ENCODE measurements at places on chromosomes 7 and 10.

DNA sequence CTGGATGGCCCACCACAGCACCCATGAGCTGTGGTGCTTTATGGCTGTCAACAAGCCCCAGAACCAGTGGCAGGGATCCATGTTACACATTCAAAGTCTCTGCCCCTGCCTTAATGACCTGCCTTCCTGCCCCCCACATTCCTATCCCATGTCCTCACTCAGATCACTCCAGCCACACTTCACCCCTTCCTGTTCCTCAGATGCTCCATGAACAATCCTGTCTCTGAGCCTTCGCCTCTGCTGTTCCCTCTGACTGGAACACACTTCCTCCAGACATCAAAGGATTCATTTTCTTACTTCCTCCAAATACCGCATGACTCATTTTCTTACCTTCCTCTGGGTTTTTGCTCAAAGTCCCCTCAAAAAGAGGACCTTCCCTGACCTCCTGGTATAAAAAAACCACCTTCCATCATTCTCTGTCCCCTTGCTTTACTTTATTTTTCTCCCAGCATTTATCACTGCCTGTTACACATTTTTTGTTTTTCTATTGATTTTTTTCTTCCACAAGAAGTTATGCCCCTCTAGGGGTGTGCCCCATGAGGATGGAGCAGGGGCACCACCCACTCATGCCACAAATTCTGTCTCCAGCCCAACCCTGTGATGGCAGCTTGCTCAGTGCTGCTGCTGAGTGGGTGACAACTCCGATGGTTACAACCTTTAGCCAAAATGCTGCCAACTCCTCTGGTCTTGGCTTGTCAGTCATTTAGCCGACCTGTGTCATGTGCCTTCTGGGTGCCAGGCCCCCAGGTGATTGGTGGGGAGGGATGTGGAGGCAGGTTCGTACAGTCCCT, 18.2 kb downstream of the COL13A1 start:
- no peak for DNase-seq

DNA sequence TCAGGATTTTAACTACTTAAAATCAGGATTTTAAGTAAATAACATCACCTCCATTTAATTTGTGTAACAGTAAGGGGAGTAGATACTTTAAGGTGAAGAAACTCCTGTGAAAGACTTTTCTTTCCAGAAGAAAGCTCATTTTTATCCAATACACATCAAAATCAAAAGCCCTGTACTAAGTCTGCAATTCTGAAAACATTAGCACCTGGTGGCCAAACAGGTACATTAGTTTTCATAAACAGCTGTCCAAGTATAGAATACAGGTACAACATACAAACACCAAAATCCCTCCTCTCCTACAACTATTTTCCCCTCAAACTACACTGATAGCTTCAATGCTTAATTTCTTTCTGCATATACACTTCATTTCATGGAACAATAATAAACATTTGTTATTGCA, 22.9 kb downstream of the FAM3C start:
- peak; percentile 33 for DNase-seq

DNA sequence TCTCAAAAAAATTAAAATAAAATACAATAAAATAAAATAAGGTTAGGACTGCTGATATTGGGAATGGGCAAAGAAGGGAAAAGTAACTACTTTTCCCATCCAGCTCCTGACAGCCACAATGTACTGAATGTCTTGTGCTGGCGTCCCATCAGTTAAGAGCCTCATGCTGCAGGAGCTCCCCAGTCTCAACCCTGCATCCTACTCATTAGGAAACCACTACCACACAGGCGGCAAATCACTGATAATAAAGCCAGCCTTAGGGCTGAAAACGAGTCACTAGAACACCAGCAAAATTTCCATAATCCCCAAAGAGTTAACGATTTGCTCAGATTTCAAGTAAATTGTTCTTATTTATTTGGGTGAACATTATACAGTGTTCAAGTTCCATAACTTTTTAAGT, 4.3 kb downstream of the YWHAG start:
- no peak for DNase-seq

DNA sequence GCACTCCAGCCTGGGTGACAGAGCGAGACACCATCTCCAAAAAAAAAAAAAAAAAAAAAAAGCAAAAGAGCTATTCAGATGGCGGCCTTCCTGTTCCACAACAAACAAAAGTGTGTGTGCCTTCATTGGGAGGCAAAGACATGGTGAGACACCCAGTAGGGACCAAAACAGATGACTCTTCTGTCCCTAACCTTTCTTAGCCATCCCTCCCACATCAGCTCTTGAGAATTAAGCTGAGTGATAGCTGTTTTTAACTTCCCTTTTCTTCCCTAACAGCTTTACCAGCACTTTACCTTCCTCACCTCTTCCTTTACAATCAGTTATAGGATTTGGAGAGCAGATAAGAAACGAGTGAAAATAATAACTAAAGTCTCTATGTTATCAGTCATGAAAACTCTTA, 48.2 kb downstream of the ARMH3 start:
- DNase-seq: no peak

- DNase-seq: no peak
Observed at GRCh38 chr10:3361640-3362039, 189.1 kb upstream of the PITRM1 start.

GRCh38 chr10:90915766-90916075, 5.2 kb downstream of the ANKRD1 start:
- no peak for DNase-seq

DNA sequence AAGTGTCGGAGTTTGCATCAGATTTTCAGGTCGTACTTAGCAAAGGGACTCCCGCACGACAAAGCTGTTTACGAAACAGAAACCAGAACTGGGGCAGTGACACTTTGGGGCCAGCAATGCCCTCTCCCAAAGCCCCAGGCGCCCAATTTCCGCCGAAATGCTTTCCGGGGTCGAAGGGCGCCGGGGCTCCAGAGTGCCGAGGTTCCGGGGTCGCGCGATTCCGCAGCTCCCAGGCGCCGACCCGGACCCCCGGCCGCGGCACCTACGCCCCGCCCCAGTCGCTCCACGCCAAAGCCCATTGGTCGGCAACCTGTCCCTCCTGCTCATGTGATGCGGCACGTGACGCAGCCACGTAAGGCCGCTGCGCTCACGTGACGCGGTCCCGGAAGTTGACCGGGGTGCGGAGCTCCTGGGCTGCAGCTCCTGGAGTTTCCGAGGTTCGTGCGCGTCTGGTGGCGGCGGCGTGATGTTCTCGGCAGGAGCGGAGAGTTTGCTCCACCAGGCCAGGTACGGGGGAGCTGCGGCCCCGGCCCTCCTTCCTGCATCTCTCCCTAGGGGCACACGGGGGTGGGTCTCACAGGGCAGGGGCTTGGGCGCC, at the start of gene AP5Z1:
Gene AP5Z1 (plus strand): TSS at position 374 of the 598 bp plus-strand sequence. CDS start 93 bp downstream, at position 467.
- DNase-seq: peak; percentile 97

DNA sequence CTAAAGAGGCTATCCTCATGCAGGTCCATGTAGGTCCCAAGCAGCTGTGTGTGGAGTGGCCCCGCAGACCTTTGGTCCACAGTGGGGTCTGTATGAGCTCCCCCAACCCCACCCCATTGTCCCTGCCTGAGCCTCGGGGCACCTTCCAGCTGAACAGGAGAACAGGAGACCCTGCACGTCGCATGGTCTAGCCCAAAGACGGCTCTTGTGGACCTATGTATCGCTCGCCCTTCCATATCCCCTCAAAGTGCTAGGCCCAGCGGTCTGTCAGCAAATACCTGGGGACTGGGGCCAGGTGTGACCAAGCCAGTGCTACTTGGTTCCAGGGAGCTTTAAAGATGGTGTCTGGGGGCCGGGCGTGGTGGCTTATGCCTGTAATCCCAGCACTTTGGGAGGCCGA, 43.0 kb downstream of the OAT start:
- no peak for DNase-seq

- no peak for DNase-seq
Observed at GRCh38 chr7:50411332-50411731, 38.8 kb downstream of the FIGNL1 start.

DNA sequence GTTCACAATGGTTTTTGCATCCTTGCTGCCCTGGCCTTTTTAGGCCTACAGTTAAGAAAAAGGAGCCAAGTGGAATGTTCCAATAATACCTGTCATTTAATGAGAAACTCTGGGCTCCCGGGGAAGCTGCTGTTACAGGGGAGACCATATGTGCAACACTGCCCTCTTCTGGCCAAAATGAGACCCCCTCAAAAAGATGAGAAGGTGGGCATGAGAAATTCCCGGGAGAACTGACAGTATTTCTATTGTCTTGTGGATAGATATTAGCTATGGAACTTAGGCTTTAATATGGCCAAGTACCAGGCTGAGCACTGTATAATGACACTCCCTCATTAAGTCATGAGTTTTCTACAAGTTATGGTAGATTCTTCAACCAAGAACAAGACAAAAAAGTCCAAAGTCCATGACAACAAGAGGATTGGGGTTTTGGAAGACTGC, 99.4 kb downstream of the CCDC3 start:
- DNase-seq: peak; percentile 68

All from OCI-LY7 (cell line).